HS-5 (cell line): ENCODE measurements at places on chromosomes 5 and 9.

- no peak for DNase-seq
These were observed 366.5 kb downstream of the TMEM38B start for GRCh38 chr9:106060885-106061284.

DNA sequence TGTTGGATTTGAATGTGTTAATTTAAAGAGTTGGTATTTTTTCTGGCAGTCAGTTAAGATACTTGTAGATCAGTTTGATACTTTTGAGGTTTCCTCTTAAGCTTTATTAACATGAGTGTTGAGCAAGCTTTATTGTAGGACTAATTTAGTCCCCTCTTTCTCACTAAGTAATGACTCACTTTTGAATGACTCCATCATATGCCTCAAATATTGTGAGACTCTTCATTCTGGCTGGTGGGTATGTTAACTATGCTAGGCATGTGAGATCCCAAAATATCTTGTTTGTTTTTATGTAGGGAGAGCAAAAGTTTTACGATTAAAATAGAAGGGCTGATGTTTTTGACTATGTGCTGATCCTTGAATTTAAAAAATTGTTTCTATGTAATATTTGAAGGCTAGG, 355.7 kb downstream of the IZUMO3 start:
- peak; percentile 38 for DNase-seq

GRCh38 chr9:88258024-88258423, 119.7 kb upstream of the SPATA31C2 start:
- no peak for DNase-seq

DNA sequence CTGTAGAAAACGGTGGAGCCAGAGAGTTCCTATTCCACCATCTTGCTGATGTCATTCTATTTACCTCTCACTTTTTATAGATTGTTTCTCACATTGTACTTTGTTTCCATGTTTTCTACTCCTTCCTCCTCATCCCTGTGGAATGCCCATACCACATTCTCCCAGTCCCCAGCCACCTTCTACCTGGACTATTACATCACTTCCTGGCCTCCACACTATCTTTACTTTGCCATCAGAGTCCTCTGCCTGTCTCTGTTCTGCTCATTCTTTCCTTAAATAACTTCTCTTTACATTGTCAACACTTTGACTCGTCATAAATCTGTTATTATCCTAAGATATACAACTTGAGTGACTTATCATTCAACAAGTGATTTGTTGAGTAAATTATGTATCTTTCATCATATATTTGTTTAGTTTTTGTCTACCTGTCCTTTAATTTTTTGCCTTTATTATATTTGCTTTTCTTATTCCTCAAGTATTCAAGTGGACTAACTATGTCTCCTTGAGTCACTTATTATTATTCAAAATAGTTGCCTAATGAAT, 182.5 kb downstream of the ADGRV1 start:
- no peak for DNase-seq

- no peak for DNase-seq
These were observed 146.2 kb upstream of the PLCXD3 start for GRCh38 chr5:41656597-41656996.

DNA sequence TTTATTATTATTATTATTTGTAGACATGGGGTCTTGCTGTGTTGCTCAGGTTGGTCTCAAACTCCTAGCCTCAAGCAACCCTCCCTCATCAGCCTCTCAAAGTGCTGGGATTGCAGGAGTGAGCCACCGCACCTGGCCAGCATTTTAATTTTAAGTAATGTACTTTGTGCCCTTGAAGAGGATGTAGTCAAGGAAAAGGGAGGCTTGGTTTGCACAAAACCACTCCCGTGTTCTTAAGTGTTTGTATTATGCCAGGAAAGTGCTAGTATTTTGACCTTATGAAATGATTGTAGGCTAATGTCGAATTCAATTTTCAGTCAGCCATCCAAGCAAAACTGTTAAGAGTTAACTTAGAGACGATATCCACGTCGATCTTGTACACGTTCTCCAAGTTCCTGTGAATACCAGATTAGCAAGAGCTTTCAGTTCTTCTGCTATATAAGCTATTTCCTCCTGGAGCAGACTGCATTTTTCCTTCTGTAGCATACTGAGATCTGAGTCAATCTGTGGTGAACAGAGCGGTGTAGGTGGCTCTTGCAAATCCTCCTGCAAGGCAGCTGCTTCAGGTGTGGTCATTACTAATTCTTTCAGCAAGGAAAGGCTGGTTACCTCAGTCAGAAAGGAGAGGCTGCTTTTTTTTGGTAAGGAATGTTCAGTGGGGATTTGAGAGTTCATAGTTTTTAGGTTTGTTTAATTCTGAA, 23.7 kb downstream of the CCDC171 start:
- DNase-seq: no peak

DNA sequence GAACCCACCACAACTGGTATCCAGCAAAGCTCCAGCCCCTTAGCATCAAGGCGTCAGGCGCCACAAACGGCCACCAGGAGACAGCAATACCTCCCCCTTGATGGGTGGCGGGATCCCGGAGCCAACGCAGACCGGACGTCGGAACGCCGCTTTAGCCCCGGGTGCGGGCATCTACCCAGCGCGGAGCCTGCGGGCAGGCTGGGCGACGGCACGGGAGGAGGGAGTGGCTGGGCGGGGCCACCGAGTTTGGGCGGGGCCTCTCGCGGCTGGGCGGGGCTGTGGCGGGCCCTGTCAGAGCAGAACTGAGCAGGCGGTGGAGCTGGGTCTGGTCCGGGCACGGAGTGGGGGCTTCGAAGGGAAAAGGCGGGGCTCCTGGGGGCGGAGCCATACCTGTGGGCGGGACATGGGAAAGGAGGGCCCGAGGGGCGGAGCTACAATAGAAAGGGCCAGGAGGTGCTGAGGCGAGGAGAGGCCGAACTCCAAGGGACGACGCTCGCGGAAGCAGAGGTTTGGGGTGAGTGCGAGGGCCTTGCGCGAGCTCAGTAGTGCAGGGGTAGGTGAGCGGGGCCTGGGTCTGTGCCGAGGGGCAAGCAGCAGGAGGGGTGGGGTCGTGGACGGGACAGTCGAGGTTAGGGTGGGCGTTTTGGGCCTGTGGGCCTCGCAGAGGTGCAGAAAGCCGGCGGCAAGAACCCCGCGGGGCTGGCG, 40.2 kb upstream of the GARNL3 start:
- no peak for DNase-seq

GRCh38 chr5:37839407-37840052, at the start of gene GDNF:
GDNF (minus strand) TSS chr5:37840041; CDS start chr5:37834796, 5,245 bp downstream.
- no peak for DNase-seq

DNA sequence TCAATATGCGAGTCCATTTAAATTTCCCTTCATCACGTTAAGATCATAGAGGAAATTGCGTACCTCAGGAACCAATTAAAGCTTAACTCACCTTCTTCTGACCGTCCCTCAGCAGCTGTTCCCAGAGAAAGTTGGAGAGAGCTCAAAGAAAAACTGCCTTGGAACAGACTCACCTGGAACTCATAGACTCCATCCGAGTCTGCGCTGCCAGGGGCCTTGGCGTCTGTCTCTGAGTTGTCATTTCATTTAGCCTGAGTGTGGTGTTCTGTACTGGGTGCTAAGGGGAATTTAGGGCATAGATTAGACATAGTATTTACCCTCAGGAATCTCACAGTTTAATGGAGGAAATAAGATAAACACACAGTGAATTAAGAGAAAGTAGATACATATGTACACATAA, 892.7 kb downstream of the TLE1 start:
- DNase-seq: no peak

DNA sequence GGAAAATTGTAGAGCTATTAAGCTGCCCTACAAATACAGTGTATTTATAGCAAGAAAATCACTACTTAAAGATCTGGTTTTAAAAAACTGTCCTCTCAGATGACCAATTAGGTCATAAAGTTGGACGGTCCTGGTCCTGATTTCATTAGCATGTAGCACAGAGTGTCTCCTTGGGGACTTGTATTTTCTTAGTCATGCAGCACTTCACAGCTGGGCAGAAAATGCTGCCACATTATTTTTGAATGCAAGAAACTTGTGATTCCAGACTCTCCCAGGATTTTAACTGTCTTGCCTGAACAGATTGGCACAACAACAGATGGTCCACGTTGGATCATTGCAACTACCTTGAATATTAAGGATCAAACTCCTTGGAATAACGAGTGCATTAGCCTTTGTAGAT, 348.1 kb upstream of the SGCD start:
- no peak for DNase-seq

DNA sequence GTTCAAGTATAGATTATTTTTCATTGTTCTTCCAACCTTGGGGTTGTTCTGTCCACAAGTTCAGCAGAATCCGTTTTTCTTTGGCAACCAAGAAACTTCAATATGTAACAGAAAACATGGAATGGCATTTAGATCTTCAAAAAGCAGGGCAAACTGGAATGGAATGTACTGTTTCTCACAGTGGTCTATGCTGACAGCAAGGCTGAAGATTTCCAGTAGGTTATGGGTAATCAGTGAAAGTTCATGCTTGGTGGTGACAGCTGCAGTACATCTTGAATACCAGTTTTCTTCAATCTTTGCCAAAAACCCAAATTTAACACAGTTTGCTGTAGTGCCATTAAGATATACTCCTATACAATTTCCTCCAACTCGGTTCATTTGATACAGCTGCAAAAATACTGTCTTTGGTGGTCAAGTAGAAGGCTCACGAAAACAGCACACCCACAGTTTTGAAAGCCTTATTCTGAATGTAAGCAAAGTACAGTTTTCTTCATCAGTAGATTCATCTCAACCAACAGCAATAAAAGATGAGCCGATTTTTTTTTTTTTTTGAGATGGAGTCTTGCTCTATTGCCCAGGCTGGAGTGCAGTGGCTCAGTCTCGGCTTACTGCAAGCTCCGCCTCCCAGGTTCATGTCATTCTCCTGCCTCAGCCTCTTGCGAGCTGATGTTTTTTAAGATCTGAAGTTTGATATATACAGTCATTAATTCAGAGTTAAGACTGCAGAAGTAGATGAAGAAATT, 4.9 kb downstream of the TRIM52 start:
- no peak for DNase-seq

DNA sequence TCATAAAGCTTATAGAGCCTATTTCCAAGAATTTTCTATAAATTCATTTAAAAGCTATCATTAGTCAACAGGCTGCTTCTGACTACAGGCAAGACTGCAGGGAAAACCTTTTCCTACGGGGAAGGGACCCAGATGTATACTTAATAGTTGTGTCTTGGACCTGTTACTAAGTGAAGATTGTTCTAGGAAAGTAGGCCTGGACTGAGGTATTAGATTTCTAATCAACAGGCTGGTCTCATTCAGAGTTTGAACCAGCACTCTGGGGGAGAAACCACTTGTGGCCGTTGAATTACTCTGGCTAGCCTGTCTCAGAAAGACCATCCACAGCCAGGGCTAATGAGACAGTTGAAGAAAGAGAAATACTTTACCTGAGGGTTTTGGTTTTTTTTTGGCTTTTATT, 60.0 kb downstream of the IL6ST start:
- DNase-seq: no peak

DNA sequence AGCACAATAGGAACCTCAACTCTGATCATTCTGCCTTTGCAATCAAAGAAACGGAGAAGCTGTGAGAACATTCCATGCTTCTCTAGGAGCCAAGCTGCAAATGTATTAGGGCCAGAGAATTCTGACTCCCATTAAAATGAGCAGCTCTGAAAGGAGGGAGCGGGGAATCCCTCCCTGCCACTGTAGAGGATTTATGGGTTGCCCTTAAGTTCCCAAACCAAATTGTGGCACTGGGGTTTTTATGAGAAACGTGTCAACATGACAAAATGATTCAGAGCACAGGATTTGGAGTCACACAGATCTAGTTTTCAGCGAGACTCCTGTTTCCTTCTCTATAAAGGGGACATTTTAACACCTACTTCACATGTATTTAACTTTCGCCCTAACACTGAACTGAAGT, 1.8 kb downstream of the IL6ST start:
- DNase-seq: no peak

DNA sequence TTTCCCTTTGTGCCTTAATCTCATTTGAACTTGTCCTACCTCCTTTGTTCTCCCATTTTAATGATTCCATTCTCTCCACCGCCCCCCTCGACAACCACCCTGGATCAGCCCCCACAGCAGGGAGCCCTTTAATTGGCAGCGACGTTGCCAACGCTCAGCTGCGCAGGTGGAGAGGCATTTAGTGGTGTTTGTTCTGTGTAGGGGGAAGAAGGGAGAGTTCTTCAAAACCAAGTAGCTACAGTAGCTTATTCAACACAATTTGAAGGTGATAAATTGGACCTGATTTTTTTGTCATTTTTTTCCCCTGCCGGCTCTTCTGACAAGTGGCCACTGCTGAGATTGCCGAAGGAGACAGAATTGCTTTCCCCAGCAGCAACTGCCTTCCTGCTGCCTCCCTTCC, 499.1 kb downstream of the CDK5RAP2 start:
- DNase-seq: no peak

DNA sequence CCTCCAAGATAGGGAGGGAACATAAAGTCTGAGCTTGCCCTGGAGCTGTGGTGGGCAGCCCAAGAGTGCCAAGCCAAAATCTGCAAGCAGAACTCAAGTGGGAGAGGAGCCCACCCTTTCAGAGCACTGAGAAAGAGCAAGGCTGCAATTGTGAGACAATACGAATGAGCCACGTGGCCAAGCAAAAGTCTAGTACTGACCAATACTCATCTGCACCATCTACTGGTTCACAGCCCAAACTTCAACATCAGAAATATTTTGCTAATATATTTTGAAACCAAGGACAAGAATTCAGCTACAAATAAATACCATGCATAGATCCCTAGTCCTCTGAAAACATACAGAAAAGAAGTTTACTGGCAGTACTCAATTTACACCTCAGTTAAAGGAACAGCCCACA, 696.2 kb upstream of the COX7C start:
- no peak for DNase-seq

DNA sequence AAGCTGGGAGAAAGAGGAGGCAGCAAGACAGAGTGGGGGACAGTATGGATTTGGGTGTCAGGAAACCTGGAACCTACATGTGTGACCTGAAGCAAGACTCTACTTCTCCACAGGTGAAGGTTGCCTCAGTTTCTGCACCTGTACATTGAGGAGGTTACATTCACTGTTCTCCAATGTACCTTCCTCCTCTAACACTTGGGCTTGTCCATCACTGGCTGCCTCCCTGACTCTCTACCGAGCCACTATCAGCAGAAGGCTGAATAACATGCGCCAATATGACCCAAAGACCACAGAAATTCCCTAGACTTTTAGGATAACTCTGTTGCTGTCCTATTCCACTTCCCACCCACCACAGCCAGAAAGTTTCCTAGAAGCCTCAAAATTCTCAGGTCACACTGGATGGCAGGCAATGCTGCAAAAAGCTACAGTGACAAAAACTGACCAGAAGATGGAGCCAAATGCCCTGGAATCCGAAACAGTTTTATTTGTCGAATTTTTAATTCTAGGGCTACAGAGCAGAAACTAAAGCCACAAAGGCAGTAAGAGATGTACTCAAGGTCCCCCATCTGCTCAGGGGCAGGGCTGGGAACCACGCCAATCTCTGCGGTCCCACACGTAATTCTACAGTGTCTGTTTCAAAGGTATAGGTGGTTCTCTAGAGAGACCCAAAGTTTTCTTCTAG, 64.4 kb downstream of the FAM114A2 start:
- no peak for DNase-seq

DNA sequence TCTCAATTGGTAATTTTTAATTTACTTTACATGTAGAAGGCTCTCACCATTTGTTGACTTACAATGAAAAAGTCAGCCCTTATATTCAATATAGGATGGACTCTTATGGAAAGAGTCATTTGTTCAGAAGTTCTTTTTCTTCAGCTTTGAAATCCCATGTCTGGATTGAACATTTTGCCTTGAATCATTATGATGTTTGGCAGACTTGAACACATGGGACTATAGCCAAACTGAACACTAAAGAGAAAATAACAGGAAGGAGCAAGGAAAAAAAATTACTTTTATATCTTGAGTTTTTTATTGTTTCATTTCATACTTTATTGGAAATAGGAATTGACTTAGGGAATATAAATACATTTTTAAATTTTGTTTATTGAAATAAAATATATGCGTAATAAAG, 1503.0 kb downstream of the EFNA5 start:
- DNase-seq: no peak
